Pancreas (tissue), 10 donors: ENCODE measurements at places on chromosomes 5 and 9. TPM values are rescaled to one million over a fixed set of nuclear protein-coding genes. Genes with fewer than 3 reads are reported as not detected.

GRCh38 chr5:17090839-17091238 lies 126.6 kb upstream of the BASP1 start:
- no peaks in the 10 kb centered on the region for H3K36me3 ChIP-seq
- H3K27me3 ChIP-seq, result no peaks in the 10 kb centered on the region
- no peak overlapping the region for H3K4me3 ChIP-seq
- no peak for DNase-seq

DNA sequence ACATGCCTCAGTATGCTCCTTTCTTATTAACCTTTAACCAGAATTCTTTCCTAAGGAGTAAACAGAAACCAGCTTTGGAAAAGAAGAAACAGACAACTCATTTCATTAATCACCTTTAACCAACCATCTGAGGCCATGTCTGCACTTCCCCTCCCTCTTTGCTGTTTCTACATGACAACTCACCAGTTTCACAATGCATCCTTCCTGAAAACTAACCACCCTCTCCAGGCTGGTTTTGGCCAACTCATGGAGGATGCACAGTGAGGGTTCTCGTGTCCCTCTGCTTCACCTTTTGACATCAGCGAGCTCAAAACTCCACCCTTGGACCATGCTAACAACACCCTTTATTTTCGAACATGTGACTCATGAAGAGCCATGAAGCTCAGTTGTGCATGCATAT lies 244.1 kb downstream of the ELAVL2 start:
- H3K4me3 ChIP-seq, result no peak overlapping the region
- H3K4me1 ChIP-seq, result no peaks in the 10 kb centered on the region
- H3K36me3 ChIP-seq, result no peaks in the 10 kb centered on the region
- H3K27me3 ChIP-seq, result no peaks in the 10 kb centered on the region

- peaks cover 9% of the 10 kb centered on the region for H3K4me1 ChIP-seq
- no peaks in the 10 kb centered on the region for H3K36me3 ChIP-seq
- H3K4me3 ChIP-seq, result no peak overlapping the region
- no peaks in the 10 kb centered on the region for H3K27me3 ChIP-seq
- no peak for DNase-seq
Measured at GRCh38 chr5:42944989-42945388, 95.1 kb downstream of the ANXA2R start.

The CDH9 gene
- polyA plus RNA-seq, result not detected

The DRD1 gene
- 0.21 TPM for polyA plus RNA-seq

DNA sequence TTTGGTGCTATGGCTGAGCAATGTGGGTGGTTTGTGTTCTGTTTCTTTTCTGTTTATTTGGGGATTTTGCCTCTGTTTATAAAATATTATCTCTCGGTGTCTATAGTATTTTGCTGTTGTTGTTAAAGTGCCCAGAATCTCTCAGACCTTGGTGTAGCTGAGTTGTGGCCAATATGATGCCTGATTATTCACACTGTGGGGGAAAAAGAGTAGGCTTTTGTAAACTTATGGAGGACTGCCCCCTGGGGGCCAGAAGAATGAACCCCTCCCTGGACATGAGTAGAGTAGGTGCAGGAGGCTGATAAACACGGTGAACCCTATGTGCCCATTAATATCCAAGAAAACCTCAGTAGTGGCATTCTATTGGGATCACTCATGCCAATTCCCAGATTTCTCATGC lies 49.0 kb upstream of the DPYSL3 start:
- no peak overlapping the region for H3K27ac ChIP-seq
- H3K4me3 ChIP-seq, result no peak overlapping the region
- no peaks in the 10 kb centered on the region for H3K27me3 ChIP-seq
- H3K36me3 ChIP-seq, result no peaks in the 10 kb centered on the region
- no peak for DNase-seq

DNA sequence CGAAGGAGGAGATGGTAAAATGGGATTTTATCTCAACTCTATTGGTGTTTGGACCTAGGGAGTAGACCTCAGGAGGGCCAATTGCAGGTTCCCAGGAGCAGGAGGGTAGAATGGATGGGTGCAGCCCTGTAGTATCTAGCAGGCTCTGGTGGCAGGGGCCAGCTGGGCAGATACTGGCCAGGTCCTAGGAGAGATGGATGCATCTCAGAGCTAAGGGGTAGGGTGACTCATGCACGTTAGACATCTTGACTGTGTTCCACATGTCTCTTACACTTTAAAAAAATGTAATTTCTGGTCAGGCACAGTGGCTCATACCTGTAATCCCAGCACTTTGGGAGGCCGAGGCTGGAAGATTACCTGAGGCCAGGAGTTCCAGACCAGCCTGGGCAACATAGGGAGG lies 22.4 kb downstream of the PSD2 start:
- H3K27ac ChIP-seq, result no peak overlapping the region
- no peak for DNase-seq
- H3K27me3 ChIP-seq, result no peaks in the 10 kb centered on the region
- no peaks in the 10 kb centered on the region for H3K4me1 ChIP-seq

DNA sequence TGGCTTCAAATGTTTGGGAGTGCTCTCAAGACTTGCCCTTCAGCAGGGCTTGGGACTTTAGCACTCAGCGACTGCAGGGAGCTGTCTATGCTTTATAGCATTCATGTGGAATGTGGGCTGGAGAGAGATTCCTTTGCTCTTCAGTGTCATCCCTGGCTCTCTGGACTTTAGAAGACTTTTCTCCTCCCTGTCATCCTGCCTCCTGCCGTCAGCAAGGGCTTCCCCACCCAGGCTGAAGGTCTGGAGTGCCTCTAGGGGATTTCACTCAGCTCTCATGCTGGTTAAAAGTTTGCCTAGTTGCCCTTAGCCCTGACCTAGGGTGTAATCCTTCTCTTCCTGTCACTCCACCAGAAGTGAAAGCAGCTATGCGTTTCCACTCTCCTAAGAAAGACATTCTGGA lies 210.9 kb downstream of the FRMD3 start:
- no peaks in the 10 kb centered on the region for H3K27me3 ChIP-seq
- no peaks in the 10 kb centered on the region for H3K36me3 ChIP-seq
- DNase-seq, result no peak
- no peak overlapping the region for H3K27ac ChIP-seq
- no peak overlapping the region for H3K4me3 ChIP-seq
- H3K4me1 ChIP-seq, result peaks cover 8% of the 10 kb centered on the region

- no peak for DNase-seq
- no peak overlapping the region for H3K4me3 ChIP-seq
- H3K27ac ChIP-seq, result no peak overlapping the region
- H3K27me3 ChIP-seq, result no peaks in the 10 kb centered on the region
Measured at GRCh38 chr5:6736524-6737042, 23.4 kb downstream of the TENT4A start.

The PCDHB9 gene
- 1.2 TPM for polyA plus RNA-seq

GRCh38 chr9:79254900-79255650 lies 316.7 kb upstream of the TLE4 start:
- DNase-seq, result no peak
- H3K36me3 ChIP-seq, result no peaks in the 10 kb centered on the region
- H3K27me3 ChIP-seq, result no peaks in the 10 kb centered on the region
- H3K4me3 ChIP-seq, result no peak overlapping the region

The LCNL1 gene
- polyA plus RNA-seq, result 0.38 TPM

DNA sequence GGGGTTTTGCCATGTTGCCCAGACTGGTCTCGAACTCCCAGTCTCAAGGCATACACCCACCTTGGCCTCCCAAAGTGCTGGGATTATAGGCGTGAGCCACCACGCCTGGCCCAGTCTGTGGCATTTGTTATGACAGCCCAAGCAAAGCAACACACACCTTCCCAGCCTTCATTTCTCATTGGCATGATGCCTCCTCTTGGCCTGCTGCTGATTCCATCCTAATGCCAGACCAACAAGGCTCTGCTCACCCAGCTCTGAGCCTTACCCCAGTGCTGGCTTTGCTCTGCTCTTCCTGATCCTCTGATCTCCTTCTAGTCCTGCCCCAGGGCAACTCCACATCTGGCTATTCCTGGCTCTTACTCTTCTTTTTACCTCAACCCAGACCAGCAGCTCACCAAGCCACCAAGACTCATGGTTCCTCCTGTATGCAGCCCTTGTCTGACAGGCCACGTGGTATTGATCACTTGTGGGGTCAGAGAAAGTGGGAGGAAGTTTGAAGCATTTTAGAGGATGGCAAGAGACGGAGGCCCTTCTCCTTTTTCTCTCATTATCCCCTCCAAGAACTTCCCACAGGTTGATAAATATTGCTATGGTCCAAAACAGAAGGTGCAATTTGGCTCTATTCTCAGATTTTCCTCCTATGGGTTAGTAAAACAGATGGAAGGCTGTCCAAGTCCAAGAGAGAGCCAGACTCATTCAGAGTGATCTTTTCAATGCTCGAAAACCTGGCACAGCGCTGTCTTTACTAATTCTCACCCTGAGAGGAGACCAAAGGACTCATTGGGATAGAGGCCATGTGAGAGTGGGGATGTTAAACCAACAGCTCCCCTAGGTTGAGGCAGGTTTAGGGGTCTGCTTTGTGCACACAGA lies 958 bp downstream of the CD180 start:
- H3K4me3 ChIP-seq, result no peak overlapping the region
- no peaks in the 10 kb centered on the region for H3K36me3 ChIP-seq
- DNase-seq, result no peak

The MELK gene
- polyA plus RNA-seq, result 0.23 TPM

DNA sequence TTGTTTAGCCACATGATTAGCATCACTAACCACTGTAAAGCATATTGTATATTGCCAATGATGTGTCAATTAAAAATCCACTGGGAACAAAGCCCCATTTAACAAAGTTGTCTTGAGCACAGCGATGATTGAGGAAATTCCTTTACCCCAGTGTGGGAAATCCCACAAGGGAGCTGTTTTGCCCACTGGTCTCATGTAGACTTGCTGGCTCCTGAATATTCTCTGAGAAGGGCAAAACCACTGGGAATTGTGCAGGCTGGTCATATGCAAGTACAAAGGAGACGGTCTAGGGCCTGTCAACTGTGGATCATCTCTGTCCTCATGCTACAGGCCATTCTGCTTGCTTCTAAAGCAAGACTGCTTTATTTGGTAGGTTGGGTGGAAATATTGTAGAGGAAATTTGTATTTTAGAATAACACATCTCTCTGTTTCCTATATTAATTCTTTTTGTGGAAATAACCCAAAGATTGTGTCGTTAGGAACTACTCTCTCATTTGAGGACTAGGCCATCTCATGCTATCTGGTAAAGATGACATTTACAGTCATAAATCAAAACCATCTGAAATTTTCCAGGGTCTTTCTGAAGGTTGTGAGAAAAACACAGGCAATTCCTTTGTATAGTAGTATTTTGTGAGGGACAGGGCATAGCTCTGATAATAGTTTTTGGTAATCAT lies 60.2 kb downstream of the PARP8 start:
- no peaks in the 10 kb centered on the region for H3K27me3 ChIP-seq
- H3K36me3 ChIP-seq, result no peaks in the 10 kb centered on the region
- no peak overlapping the region for H3K27ac ChIP-seq
- DNase-seq, result no peak
- no peak overlapping the region for H3K4me3 ChIP-seq
- peaks cover 30% of the 10 kb centered on the region for H3K4me1 ChIP-seq

DNA sequence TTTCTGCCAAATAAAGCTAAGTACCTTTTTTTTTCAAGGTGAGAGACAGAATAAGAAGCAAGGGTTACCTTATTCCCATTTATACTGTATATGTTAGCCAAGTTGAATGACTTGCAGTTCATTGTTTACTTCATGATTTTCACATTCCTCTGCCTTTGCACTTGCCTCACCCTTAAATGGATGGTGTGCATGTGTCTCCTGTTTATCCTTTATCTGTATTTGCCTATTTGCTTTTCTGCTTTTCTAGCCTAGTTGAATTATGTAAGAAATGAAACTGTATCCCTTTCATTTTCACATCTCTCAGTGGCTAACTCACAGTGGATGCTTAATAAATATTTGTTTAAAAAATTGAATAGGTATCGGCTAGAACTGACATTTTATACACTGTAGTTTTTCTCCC lies 200.8 kb upstream of the ST8SIA4 start:
- no peaks in the 10 kb centered on the region for H3K4me1 ChIP-seq
- DNase-seq, result no peak
- H3K27ac ChIP-seq, result no peak overlapping the region
- H3K4me3 ChIP-seq, result no peak overlapping the region

GRCh38 chr9:128253991-128254346 lies 21.8 kb downstream of the GOLGA2 start:
- H3K27ac ChIP-seq, result no peak overlapping the region
- H3K36me3 ChIP-seq, result peaks cover 19% of the 10 kb centered on the region
- no peak overlapping the region for H3K4me3 ChIP-seq
- H3K4me1 ChIP-seq, result peaks cover 3% of the 10 kb centered on the region
- peak; percentile 64 for DNase-seq
